NCI-H524 treated with DMSO at 0.1 percent for 48 hours (cell line): ENCODE measurements at places on chromosomes 4 and X.

GRCh38 chr4:113847710-113848109, 86.2 kb upstream of the CAMK2D start:
- DNase-seq, result no peak

GRCh38 chr4:94933799-94934198, 176.0 kb downstream of the BMPR1B start:
- no peak for DNase-seq

DNA sequence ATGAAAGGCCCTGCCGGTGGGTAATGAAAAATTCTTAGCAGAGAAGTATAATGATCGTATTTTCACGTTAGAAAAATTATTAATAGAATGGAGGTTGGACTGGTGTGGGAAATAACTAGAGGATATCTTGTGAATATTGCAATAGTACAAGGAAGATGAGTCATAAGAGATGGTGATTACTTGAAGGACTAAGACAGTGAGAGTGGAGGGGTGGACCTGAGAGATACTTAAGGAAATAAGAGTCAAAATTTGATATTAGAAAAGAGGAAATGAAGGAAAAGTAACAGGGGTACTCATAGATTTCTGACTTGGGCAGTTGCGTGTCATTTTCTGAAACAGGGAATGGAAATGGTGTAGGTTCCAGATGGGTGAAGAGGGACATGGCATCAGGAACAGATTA, 1.7 kb upstream of the USP53 start:
- no peak for DNase-seq

- no peak for DNase-seq
These were observed 13.4 kb downstream of the EDA2R start for GRCh38 chrX:66625525-66625924.

GRCh38 chr4:150569998-150570535, 11.9 kb upstream of the MAB21L2 start:
- no peak for DNase-seq

- DNase-seq, result no peak
These were observed 261.8 kb downstream of the DHX15 start for GRCh38 chr4:24322511-24322910.

DNA sequence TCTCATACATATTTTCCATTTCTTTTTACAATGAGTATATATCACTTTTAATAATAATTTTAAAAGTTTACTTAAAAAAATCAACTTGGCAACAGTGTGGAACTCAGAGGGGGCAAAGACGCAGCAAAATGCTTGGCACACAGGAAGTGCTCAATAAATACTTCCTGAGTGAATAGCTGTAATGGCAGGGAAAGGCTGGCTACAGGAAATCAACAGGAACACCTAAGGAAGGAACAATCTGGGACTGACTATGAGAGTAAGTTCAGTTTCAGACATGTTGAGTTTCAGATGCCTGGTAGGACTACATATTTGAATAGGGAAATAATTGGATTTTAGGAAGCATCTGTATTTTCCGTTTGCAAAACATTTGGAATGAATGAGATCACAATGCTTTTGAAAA, 137.6 kb downstream of the SCLT1 start:
- DNase-seq, result no peak

- no peak for DNase-seq
These were observed 23.6 kb downstream of the IL3RA start for GRCh38 chrX:1360171-1360570.

GRCh38 chr4:42159271-42160001, 7.0 kb upstream of the BEND4 start:
- no peak for DNase-seq

- DNase-seq, result no peak
These were observed 13.5 kb upstream of the CXCL6 start for GRCh38 chr4:73822812-73823504.

GRCh38 chr4:118265312-118266144, 87.3 kb downstream of the PRSS12 start:
- no peak for DNase-seq

GRCh38 chr4:81562093-81562492, 90.4 kb upstream of the RASGEF1B start:
- DNase-seq, result no peak

DNA sequence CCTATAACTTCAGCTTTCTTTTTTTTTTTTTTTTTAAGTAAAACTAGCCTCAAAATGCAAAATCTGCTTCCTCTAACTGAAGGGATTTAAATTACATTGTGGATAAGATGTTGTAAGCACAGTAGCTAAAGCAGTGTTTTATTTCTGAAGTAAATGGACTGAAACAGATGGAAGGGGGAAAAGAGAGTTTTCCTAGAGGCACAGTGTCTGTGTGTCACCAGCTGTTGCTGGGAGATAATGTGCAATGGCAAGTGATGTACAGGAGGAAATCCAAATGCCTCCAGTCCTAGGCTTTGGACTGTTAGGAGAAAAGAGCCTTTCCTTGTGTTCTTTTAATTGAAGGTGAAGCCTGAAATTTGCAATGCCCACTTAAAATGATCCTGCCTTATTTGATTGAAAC, 672.1 kb downstream of the GRXCR1 start:
- peak; percentile 84 for DNase-seq

DNA sequence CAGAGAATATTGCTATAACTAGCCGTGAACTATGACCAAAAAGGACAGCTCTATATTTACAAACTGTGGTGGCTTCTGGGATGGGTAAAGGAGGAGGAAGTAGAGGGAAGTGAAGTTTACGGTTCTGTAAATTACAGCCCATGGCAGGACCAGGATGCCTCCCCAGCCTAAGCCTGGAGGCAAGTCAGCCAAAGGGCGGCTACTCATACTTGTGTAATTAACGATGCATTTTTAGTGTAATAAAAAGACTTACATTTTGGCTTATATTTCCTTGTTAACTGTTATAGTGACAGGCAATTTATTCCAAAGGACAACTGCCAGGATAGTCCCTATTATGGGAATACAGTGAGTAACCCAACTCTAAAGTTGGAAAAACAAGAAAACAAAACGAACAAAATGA, 139.9 kb upstream of the OTUD4 start:
- no peak for DNase-seq

- no peak for DNase-seq
These were observed 16.7 kb upstream of the MSX1 start for GRCh38 chr4:4842476-4843441.

- DNase-seq, result peak; percentile 30
These were observed 133.2 kb downstream of the NLGN4X start for GRCh38 chrX:6095469-6095868.

DNA sequence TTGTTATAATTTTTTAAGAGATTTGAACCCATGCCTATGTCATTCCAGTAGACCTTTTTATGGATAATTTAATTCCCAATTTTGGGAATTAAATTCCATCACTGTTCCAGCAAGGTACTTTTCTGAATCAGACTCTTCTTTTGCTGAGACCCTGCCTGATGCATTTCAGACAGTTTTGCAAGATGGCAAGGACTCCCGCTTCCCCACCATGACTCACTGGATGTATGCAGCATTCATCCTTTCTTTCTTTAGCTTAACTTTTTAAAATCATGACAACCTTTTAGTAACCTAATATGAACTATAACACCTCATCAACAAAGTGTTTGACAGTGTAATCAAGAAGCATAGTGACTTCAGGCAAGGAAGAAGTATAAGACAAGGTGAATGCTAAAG, 178.1 kb upstream of the LEF1 start:
- no peak for DNase-seq
